ENCODE measurements at places on chromosomes 6 and 20.

DNA sequence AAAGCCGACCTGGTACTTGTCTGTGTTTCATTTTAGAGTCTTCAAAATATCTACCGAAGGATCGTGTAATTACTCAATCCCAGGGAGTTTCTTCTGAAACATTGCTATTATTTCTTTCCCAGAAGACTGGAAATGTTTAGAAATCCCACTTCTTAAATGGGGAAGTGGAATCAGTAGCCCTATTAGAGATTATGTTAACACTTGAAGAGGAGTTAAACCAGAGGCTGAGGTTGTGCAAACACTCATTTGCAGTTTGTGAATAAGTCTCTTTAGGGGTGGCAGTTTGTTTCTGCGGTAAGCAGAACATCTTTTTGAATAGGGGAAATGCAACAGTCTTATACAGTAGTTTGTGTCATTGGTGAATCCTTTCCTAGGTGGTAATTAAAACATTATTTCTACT is 21.3 kb downstream of the DSP start:
- DNase-seq, result no peak

- no peak for DNase-seq
These were observed 71.0 kb downstream of the TRAM2 start for GRCh38 chr6:52505726-52506409.

GRCh38 chr20:56018194-56018593 is 12.9 kb upstream of the CBLN4 start:
- no peak for DNase-seq

- DNase-seq, result no peak
These were observed 43.7 kb downstream of the APCDD1L start for GRCh38 chr20:58471193-58472164.

GRCh38 chr20:50286174-50286511 is 95.5 kb downstream of the CEBPB start:
- no peak for DNase-seq

GRCh38 chr6:112235956-112236355 is 18.4 kb downstream of the LAMA4 start:
- no peak for DNase-seq

GRCh38 chr20:44678242-44678641 is 26.7 kb upstream of the ADA start:
- DNase-seq, result no peak

DNA sequence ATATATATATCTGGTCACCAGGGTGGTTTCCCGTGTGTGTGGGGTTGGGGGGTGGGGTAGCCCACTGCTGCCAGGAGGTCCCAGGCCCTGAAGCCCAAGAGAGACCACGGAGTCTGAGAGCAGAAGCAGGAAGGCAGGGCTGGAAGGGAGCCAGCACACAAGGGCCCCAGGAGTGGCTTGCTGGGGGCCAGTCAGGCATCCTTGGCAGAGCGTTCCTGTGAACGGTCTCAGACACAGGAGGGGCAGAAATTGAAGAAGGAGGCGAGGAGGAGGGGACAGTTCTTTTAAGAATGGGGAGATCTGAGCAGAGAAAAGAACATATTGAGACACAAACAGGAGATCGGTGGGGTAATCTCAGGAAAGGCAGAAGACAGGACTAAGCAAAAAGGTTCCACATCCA is 1.9 kb upstream of the EBF4 start:
- no peak for DNase-seq

- no peak for DNase-seq
These were observed 24.7 kb downstream of the C20orf203 start for GRCh38 chr20:32648761-32649650.

- DNase-seq, result no peak
These were observed 193.3 kb downstream of the TMEM200A start for GRCh38 chr6:130559166-130559565.

DNA sequence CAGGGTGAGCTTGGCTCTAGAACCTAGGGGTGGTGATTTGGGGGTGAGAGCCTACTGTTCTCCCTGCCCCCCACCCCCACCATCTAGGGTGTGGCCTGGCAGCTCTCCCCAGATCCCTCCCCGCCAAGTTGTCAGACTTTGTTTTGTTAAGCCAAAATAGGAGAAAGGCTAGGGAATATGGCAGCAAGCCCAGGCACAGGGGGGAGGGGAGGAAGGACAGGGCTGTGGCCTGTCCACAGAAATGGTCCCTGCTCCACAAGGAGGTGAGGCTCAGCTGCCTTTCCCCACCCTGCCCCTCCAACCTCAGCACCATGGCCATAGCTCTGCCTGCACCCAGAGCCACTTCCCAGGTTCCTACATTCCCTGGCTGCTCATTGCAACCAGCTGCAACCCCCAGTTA is 17.2 kb downstream of the SCUBE3 start:
- DNase-seq, result no peak

DNA sequence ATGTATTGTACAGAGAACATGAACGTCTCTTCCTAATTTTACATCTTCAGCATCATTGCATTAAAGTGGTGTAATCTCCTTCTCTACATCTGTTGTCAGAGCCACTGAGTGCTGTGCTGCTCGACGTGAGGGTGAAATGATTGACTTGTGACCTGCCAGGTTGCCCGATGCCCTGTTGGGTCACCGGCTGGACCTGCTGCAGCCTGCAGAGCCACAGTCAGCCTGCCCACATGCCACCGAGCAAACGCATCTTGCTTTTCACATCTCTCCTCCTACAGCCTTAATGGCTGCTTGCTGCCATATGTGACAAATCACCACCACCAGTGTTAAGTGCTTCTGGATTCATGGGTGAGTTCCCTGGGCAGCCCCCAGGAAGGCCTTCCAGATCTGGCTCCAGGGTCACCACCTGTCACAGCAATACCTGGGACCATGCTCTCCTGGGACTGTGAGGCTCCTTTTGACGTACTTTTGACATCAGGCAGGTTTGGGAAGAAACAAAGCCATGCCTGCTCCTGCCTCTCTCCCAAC is 80.3 kb downstream of the ASXL1 start:
- no peak for DNase-seq

- no peak for DNase-seq
These were observed 596.7 kb downstream of the EPM2A start for GRCh38 chr6:145138469-145139139.

GRCh38 chr20:49539481-49540231 is 28.3 kb downstream of the PTGIS start:
- DNase-seq, result no peak

DNA sequence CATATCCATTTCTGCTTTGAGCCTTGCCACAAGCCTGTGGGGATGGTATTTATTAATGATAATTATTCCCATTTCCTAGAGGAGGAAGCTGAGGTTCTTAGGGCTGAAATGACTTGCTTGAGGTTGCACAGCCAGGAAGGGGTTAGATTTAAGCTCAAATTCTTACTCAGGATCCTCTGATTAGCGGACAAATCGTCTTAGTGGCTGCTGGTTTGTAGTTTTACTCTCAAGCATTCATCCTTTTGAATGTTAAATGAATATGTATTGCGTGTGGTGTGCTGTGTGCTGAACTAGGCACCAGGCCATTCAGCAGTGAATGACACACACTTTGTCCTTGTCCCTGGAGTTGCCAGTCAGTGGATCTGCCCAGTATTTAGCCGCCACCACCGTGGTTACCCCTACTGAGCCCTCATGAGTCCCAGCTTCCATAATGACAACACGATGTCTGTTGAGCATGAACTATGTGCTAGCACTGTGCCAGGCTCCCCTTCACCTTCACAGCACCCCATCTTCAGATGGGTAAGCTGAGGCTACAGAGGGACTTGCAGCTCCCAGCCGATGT is 10.0 kb downstream of the PACSIN1 start:
- DNase-seq, result no peak

- DNase-seq, result no peak
These were observed 574.4 kb upstream of the MAP3K7 start for GRCh38 chr6:91161246-91161645.

DNA sequence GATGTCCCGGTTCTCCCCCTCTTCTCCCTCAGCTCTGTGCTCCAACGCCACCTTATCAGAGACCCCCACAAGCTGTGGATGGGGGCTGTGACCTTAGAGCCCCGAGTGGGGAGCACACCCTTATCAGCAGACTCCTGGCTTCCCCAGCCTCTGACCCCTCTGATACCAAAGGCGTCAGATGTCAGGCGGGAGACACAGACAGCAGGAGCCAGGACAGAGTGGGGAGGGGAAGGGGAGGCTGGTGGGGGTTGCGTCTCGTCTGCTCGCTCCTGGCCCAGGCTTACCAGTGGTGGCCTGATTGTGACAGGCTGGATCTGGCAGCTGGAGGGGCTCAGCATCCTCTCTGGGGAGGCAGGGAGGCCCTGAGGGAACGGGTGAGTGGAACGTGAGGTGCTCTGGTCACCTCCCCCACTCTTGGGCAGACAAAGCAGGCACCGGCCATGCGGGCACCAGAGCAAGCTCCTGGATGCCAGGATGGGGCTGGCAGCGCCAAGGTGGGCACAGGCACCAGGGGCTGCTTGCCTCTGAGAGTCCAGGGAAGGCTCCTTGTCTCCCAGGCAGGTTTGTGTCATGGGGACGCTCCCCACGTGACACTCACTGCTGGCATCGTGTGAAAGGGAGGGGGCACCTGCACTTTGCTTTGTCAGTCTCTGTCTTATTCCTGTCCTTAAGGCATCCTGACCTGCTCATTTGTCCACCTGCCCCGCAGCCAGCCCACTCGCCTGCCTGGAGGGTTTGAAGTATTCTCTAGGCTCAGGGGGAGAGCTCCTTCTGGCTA is 27.8 kb upstream of the GATA5 start:
- DNase-seq, result no peak

DNA sequence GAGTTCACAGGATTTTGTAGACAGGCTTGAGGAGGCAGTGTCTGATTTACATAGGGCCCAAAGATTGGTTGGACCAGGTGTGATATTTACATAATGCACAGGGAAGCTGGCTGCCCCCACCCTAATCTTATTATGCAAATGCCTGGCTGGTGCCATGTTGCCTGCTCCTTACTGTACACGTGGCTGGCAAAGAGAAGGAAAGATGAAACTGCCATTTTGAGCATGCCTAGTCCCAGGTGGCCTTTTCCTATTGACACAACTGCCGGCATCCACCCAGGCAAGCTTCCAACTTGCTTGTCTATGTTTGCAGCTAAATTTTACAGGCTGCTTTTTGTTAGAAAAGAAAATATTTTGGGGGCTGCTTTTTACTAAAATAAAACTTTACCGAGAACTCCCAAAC is 174.6 kb downstream of the LMBRD1 start:
- DNase-seq, result no peak

DNA sequence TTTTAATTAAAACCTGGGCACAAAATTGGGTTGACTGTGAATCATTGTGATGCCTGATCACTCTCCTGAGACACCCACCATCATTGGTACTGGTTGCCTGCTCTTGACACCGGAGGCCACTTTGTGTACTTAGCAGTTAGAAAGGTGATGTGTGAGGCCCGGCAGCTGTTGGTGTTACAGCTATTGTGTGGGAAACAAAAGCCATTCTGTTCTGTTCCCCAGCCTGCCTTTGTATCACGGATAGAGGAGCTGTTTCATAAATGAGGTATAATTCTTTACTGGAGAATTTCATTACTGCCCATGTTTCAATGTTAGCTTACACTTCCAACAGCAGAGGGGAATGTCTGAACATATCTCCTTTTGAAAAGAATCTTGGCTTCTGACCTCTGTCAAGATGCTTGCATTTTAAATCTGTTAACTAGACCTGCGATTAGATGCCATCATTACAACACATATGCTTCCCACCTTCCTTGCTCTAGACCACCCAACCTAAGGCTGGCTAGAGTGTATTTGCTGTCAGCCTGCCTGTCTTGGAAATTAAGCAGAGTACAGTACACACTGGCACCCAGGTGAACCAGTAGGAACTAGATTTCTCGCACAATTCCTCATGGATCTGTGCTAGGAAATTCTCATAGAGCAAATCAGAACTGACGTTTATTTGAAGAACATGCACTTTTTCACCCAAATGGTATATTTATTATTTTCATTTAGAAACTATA is 142.4 kb upstream of the INSM1 start:
- no peak for DNase-seq

DNA sequence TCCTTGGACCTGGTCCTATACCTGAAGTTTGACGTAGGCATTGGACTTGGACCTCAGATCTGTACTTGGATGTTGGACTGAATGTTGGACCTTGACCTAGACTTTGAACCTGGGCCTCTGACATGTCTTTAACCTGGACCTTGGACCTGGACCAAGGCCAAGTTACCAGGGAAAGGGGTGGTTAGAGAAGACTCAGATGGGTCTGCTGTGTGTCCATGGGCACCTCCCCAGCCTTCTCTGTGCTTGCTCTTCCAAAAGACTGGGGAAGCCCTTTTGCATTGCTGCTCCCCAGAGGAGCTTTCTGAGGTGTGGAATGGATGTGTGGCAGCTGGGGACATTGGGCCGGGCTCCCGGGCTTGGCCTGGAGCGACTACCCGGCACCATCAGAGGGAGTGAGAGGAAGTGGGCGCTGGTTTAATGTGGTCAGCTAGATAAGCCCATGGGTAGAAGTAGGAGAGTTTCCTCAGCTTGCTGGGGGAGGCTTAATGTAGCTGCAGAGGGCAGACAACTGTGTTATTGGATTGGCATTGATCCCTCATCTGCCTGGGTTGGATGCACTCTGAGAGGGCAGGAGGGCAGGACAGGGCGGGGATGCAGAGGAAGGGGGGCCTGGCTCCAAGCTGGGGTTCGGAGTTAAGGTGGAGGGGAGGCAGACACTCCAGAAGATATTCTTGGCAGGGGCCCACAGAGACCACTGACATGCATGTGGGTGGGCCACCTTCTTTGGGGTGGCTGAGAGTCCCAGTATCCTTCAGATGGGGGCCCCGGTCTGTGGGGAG is 4.2 kb downstream of the SCRT2 start:
- DNase-seq, result no peak

DNA sequence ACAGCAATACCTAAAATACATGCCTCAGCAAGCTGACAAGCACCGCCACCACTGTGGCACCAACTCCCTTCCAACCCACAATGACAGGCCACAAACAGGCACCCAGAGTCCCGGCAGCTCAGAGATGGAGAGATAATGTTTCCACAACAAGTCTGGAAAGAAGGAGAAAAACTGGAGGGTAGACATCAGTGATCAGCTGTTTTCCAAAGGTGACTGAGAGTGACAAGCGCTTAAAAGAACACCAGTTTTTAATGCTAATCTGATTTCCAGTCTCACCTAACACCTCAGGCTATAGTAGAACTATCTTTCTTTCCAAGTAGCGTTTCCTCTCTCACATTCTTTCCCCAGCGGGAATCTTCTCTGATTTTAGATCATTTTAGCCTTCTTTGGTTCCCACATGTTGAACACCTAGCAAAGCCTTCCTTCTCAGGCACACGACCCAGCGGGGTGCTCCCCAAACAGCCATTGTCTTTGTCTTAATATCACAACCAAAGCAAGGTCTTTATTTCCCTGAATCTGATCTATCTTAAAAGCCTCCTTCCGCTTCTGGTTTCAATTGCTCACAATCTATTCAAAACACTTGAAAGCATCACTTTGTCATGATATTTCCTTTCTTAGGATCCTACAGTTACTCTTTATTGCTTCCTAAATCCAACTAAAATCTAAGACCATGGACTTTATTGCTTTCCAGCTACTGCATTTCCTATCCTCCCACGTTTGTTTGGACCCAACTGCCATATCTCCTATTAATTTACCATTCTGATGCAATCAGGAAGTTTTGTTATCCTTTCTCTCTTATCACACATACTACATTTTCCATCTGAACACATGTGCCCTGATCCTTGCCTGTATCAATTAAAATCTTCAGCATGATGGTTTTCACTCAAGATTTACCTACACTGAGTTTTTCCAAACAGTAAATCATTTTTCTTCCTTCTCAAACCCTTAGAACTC is 282.7 kb downstream of the ADGB start:
- DNase-seq, result no peak
